ENCODE measurements at places on chromosomes 2 and 18. TPM values are rescaled to one million over a fixed set of nuclear protein-coding genes. Genes with fewer than 3 reads are reported as not detected.

DNA sequence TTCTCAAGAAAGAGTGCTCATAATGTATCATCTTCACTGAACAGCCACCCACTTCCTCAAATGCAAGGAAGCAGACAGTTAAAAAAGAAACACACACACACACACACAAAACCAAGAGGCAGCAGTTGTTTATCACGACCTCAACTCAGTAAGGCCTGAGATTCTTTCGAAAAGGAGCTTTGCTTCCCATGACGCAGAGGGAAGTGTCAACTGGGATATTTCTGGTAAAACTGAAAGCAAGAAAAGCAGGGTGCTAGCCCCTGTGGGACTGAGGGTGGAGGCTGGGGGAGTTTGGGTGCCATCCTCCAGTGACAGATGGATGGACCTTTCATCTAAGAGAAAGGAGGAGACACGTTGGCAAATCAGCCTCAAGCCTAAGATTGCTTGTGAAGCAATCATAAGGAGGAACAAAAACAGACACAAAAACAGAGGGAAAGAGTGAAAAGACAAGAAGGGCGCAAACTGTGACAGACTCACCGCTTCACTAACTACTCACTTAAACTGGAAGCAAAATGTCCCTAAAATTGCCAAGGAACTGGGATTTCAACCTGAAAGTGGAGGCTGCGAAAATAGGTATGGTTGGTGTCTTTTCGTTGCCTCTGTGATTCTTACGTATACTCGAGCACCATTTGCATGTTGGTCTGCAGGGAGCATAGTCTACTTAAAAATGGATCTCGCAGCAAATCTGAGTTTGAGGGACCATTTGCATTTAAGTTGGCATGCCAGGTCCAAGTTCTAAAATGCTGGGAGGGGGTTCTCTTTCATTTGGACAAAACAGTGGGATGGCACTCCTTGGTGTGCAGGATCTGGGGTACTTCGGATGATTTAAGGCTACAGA lies at the start of gene ARHGAP25:
Gene ARHGAP25 (plus strand): TSS at position 124 of the 838 bp plus-strand sequence. CDS start 389 bp downstream, at position 513.
- no peak for DNase-seq
- H3K4me1 ChIP-seq: no peaks in the 10 kb centered on the region
- H3K4me3 ChIP-seq: no peak within 1 kb of the TSS
- no peaks in the 10 kb centered on the region for H3K36me3 ChIP-seq
- H3K27ac ChIP-seq: no peak within 1 kb of the TSS

DNA sequence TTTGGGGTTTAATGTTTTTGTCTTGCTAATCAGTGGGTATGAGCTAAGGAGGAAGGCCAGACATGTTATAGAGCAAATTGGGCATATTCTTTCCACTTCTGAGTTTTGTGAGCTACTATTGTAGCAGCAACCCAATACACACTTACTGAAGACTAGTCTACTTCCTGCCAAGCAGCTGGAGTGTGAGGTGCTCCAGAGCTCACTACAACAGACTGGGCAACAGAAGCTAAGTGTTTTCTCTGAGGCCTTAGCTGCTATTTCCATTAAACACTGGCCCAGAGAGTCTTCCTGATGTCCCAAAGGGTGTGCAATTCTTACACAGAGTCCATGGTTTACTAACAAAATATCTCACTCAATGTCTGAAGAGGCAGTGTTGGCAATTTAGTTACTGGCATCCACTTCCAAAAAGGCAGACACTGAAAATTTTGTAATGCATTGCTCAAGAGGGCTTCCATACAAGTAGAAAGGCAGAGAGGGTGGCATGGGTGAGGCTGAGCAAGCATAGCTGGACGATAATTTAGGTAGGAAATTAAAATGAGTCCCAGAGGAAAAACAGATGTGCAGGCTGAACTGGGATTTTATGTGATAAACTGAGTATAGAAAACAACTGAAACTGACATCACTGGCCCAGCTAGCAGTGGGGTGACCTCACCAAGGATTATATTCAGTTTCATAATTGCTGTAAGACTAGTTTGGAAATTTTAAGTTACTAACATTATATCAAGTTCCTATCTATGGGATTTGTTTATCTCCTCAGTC lies 68.6 kb downstream of the ZC3H6 start:
- no peak for DNase-seq
- H3K27ac ChIP-seq: no peak overlapping the region
- H3K4me3 ChIP-seq: no peak overlapping the region
- H3K27me3 ChIP-seq: no peaks in the 10 kb centered on the region
- H3K36me3 ChIP-seq: no peaks in the 10 kb centered on the region

- no peaks in the 10 kb centered on the region for H3K27me3 ChIP-seq
- peaks cover 6% of the 10 kb centered on the region for H3K4me1 ChIP-seq
- H3K36me3 ChIP-seq: no peaks in the 10 kb centered on the region
- no peak for DNase-seq
- no peak overlapping the region for H3K4me3 ChIP-seq
Observed at GRCh38 chr2:119257198-119257597, 33.6 kb downstream of the STEAP3 start.

DNA sequence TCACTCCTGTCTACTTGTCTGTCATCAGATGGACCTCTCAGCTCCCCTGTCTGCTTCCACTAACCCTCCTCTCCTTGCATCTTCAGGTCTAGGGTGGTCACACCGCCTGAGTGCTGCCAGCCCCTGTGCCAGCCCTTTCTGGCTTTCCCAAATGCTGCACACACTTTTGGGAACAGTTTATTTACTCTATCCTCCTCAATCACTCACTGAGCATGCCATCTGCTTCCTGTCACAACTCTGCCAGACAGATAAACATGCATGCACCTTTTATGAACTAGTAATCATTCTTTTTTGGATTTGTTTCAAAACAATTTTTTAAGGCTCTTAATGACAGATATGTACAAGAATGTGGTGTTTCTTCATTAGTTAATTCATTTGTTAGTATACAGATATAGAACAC lies 56.3 kb upstream of the CCDC195 start:
- no peak for DNase-seq
- no peaks in the 10 kb centered on the region for H3K27me3 ChIP-seq
- no peak overlapping the region for H3K4me3 ChIP-seq
- H3K36me3 ChIP-seq: no peaks in the 10 kb centered on the region
- no peaks in the 10 kb centered on the region for H3K4me1 ChIP-seq
- H3K27ac ChIP-seq: no peak overlapping the region

GRCh38 chr2:165645930-165646831 lies 147.9 kb downstream of the GALNT3 start:
- peaks cover 55% of the 10 kb centered on the region for H3K4me1 ChIP-seq
- H3K27me3 ChIP-seq: no peaks in the 10 kb centered on the region
- peak overlapping the region; percentile 4 for H3K4me3 ChIP-seq
- H3K36me3 ChIP-seq: peaks cover 10% of the 10 kb centered on the region
- peak; percentile 97 for DNase-seq

TUBB8B gene
- 0.77 TPM for total RNA-seq

HOXD4 gene
- total RNA-seq: 34.3 TPM

Data from A673 (cell line).